ENCODE measurements at places on chromosomes 4 and X. TPM values are rescaled to one million over a fixed set of nuclear protein-coding genes. Genes with fewer than 3 reads are reported as not detected.

The AMTN gene
- not detected for polyA plus RNA-seq

GRCh38 chrX:42943051-42943974 is 165.3 kb upstream of the PPP1R2C start:
- peak; percentile 50 for DNase-seq

- no peak for DNase-seq
These were observed 16.0 kb downstream of the TBCK start for GRCh38 chr4:106299977-106300376.

DNA sequence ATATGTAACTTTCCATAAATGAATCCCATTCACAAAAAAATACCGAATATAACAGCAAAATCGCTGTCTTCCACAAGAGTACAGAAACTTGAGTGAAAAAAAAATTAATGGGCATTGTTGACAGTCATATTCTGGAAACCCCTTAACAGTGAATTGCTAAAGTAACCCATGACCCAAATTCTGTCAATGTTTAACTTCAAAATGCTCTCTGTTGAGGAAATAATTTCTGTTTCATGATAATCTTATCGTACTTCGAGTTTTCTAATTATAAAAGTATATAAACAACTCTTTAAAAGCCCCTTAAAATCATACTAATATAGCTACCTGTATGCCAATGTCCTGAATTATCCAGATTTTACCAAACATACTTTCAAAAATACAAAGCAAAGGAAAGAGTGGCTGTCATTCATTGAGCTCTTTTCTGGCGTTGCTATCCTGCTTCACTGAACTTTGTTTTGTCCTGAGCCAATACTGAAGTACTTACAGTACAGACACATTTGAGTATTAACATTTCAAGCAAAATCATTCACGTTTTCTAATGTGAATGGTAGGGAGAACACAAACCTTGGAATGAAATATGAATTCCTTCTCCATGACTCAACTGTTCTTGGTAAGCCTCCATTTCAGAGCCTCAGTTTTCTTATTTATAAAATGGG is 2.4 kb downstream of the XAGE3 start:
- peak; percentile 19 for DNase-seq

GRCh38 chrX:22803353-22803752 is 196.4 kb upstream of the DDX53 start:
- no peak for DNase-seq

- DNase-seq: no peak
These were observed 114.5 kb upstream of the RBPJ start for GRCh38 chr4:26206339-26206738.

DNA sequence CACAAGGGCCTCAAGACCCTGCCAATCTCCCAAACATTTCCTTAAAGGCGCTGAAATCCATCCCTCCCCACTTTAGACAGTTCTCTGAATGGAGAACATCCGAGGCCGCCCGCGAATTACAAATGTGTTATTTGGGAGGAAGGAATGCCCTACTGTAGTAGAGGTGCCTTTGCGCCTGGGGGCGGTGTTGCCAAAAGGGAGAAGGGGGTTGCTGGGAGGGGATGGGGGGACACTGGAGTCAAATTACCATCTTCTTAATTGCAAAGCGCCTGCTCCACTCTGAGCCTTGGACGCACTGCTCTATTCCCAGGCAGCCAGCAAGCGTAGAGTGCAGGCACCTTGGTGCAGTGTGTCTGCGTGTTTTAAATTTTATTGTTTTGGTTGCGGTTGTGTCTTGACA is 2.7 kb downstream of the TMEM255A start:
- DNase-seq: no peak

- DNase-seq: no peak
These were observed 85.9 kb downstream of the CLDN34 start for GRCh38 chrX:10052906-10053625.

All from large intestine (tissue), 12 donors.